ENCODE measurements at places on chromosomes 5 and 9. TPM values are rescaled to one million over a fixed set of nuclear protein-coding genes. Genes with fewer than 3 reads are reported as not detected.
A peak's percentile ranks its signal among the peaks of the same experiment; 100 is the strongest.

- peaks cover under 1% of the 10 kb centered on the region for H3K27me3 ChIP-seq
- no peaks in the 10 kb centered on the region for H3K36me3 ChIP-seq
- H3K4me1 ChIP-seq, result no peaks in the 10 kb centered on the region
- no peak overlapping the region for H3K4me3 ChIP-seq
- no peak overlapping the region for H3K27ac ChIP-seq
Measured at GRCh38 chr9:85909390-85909789, 31.6 kb upstream of the NAA35 start.

OBP2B gene
- not detected for polyA plus RNA-seq

- H3K27me3 ChIP-seq, result no peaks in the 10 kb centered on the region
- DNase-seq, result peak; percentile 16
- peaks cover 9% of the 10 kb centered on the region for H3K4me1 ChIP-seq
- H3K36me3 ChIP-seq, result no peaks in the 10 kb centered on the region
Measured at GRCh38 chr5:113199122-113199905, 222.7 kb downstream of the DCP2 start.

DNA sequence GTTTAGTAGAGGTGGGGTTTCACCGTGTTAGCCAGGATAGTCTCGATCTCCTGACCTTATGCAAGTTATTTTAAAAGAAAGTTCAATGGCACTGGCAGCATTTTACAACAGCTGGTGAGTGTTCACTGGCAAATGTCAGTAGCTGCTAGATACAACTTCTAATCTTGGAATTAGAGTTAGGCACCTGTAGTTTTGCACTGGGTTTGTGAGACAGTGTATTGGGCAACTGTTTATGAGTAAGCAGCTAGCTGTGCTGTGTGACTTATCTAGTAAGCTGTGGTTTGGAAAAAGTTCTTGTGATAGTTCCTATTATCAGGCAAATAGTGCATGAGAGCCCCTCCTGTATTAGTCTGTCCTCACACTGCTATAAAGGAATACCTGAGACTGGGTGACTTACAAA, 61.5 kb downstream of the UBE2QL1 start:
- H3K4me3 ChIP-seq, result no peak overlapping the region
- DNase-seq, result no peak
- H3K27me3 ChIP-seq, result no peaks in the 10 kb centered on the region
- no peaks in the 10 kb centered on the region for H3K36me3 ChIP-seq

- H3K4me3 ChIP-seq, result no peak overlapping the region
- no peaks in the 10 kb centered on the region for H3K36me3 ChIP-seq
- no peaks in the 10 kb centered on the region for H3K27me3 ChIP-seq
- DNase-seq, result no peak
- no peak overlapping the region for H3K27ac ChIP-seq
Measured at GRCh38 chr5:167797933-167798332, 493.5 kb upstream of the WWC1 start.

DNA sequence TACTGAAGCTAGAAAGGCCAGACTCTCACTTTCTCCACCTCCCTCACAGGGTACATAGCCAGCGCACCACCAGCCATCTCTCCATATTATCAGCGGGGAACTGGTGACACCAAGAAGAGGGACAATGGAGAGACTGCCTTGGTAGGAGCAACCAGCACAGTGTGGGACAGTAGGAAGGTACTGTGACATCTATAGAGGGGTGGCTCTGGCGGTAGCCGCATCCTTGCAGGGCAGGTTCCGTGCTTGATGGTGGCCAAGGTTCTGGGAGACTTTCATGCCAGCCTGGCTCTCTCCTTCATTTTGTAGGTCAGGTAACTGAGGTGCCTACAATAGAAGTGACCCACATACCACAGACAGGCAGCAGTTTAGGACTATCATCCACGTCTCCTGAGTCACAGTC, 65.5 kb upstream of the SMIM23 start:
- H3K36me3 ChIP-seq, result no peaks in the 10 kb centered on the region
- H3K27me3 ChIP-seq, result peaks cover 6% of the 10 kb centered on the region
- H3K4me3 ChIP-seq, result no peak overlapping the region
- H3K27ac ChIP-seq, result no peak overlapping the region
